ENCODE measurements at places on chromosomes 6 and 20. TPM values are rescaled to one million over a fixed set of nuclear protein-coding genes. Genes with fewer than 3 reads are reported as not detected.

GRCh38 chr6:155383913-155384312 is 69.6 kb upstream of the TFB1M start:
- no peaks in the 10 kb centered on the region for H3K27me3 ChIP-seq
- DNase-seq, result no peak
- H3K4me3 ChIP-seq, result no peak overlapping the region
- H3K27ac ChIP-seq, result no peak overlapping the region
- no peaks in the 10 kb centered on the region for H3K36me3 ChIP-seq

DNA sequence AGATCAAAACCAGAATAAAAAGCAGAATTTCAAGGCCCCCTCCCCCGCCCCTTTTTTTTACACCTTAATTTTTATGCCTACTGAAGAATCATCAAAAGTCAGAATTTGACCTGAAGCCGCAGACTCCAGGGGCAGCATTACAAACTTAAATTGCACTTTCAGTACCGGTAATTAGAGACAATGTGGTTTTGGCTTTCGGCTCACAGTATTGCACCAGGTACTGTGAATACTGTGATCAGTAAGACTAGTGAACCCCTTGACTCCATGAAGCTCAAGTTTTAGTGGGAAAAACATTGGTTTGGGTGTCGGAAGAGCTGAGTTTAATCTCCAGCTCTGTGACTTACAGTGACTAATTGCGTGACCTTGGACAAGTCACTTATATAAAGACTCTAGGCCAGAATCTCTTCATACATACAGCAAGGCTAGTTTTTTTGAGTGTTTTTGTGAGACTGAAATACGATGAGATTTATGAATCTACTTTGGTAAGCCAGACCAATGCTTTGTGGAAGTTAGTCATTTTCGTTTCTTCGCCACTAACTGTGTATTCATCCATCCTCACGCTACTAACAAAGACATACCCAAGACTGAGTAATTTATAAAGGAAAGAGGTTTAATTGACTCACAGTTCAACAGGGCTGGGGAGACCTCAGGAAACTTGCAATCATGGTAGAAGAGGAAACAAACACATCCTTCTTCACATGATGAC is 114.7 kb downstream of the SASH1 start:
- H3K27me3 ChIP-seq, result no peaks in the 10 kb centered on the region
- no peak for DNase-seq
- no peak overlapping the region for H3K4me3 ChIP-seq
- no peaks in the 10 kb centered on the region for H3K36me3 ChIP-seq

DNA sequence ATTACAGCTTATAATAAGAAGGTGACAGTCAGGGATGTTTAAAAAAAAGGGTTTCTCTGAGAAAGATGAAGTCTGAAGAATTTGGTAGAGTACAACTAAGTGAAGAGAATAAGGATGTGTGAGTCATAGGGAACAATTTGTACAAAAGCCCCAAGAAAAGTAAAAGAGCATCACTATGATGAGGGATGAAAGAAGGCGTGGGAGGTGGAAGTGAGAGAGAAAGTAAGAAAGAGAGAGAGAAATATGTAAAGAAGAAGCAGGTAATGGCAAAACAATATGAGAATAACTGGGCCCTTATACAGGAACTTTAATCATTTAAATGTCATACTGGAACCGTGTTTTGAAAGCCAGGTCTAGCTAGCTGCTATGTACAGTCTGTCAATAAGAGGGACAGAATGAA is 179.4 kb downstream of the ASCC3 start:
- no peak overlapping the region for H3K4me3 ChIP-seq
- H3K4me1 ChIP-seq, result no peaks in the 10 kb centered on the region
- no peak overlapping the region for H3K27ac ChIP-seq
- H3K36me3 ChIP-seq, result no peaks in the 10 kb centered on the region
- H3K27me3 ChIP-seq, result no peaks in the 10 kb centered on the region
- no peak for DNase-seq

The F13A1 gene
- total RNA-seq, result 49.4 TPM

The TMEM244 gene
- total RNA-seq, result not detected
